H7 (cell line): ENCODE measurements at places on chromosomes 1 and 21. TPM values are rescaled to one million over a fixed set of nuclear protein-coding genes. Genes with fewer than 3 reads are reported as not detected.

GRCh38 chr1:202154766-202155477, 5.5 kb downstream of the PTPN7 start:
- peak; percentile 83 for DNase-seq

GRCh38 chr21:31612894-31613785, 46.4 kb upstream of the SOD1 start:
- DNase-seq: no peak

GRCh38 chr1:170872663-170873062, 62.7 kb upstream of the MROH9 start:
- no peak for DNase-seq

DNA sequence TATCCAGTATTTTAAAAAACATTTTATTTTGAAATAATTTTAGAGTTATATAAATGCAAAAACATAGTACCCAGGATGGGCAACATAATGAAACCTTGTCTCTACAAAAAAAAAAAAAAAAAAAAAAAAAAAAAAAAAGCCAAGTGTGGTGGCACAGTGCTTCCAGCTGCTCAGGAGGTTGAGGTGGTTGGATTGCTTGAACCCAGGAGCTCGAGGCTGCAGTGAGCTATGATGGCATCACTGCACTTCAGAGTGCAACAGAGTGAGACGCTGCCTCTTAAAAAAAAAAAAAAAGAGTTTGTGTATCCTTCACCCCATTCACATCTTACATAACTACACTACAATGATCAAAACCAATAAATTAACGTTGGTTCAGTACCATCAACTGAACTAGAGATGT, 115.6 kb upstream of the KIF26B start:
- DNase-seq: no peak

DNA sequence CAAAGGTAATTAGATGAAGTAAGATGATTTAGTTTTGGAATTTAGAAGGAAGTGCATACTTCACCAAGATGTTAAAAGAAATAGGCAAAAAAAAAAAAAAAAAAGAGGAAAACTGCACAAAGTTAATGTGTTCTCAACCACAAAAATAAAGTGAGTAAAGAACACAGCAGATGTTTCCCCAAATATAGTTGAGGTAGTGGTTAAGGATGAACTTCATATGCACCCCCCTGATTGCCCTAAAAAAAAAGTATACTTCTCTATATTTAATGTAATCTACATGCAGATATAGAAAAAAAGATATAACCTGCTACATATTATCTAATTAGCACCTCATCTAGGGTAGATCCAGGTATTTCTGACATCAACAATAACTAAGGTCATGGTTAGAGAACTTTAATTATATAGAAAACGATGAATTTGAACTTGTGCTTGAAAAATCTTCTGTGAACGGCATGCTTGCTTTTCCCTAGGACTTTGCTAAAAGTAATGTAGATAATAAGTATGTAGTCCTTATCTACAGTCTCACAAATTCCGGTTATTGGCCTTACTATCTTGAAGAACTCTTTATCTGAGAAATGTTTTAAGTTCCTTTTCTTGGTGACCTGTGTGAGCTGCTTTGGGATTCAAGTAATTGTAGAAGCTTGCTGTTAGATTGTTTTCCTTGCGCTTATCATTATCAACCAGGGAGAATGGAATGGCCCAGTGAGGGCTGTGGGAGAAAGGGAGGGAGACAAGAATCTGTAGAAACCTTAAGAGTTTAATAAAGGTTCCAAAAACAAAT, 70.1 kb upstream of the LRRC7 start:
- DNase-seq: no peak

DNA sequence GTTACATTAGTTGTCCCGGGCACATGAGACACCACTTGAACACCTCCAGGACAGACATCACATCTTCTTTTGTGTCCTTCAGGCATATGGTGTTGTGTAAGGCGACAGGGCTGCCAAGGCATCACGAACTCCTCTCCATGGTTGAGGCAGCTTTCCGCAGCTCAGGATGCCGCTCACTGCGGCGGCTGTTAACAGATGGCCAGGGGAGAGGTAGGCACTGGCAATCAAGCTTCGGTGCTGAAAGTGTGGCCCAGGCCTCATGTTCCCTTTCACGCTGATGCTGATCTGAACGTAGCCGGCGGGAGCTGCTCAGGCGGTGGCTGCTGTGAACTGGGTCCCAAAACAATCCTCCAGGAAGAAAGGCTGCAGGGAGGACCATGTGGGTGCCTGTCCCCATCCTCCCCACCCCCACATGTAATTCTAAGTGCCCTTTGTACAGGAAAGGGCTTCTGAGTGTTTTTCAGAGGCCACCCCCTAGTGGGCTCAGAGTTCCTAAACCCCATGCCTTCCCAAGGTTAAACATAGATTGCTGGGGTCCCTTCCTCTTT, 287.1 kb upstream of the AJAP1 start:
- DNase-seq: no peak

DNA sequence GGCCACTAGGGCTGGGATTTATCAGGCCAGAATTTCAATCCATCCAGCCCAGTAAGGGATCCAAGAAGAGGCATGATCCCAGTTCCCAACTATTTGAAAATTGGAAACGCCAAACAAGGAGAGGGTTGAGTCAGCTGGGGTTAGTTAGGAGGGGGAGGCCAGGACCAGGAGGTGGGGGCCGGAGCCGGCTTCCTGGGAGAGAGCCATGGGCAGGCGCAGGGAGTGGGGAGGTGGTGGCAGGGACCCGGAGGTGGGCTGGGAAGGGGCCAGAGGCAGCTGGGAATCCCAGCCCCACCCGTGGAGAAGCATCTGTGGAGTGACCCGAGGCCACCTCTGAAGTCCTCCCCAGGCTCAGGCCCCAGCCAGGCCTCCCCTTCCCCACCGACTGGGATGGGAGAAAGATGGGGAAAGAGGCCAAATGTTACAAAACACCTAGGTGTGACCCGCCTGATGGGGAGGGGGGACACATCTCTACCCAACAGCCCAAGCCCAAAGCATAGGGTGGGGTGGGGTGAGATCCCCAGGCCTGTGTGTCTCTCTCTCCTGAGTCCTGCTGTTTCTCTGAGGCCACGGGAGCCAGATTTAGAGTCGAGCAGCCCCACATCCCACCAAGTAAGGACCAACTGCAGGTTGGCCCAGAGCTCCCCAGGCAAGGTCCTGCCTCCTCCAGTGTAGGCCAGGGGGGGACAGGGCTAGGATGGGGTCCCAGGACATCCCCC, 10.1 kb downstream of the HSPG2 start:
- peak; percentile 57 for DNase-seq

CA14 gene
- total RNA-seq: 75.4 and 87.5 TPM in 2 replicates

MSH4 gene
- total RNA-seq: 0.11 and 0.24 TPM in 2 replicates

GBP7 gene
- total RNA-seq: not detected in 2 replicates

OR2G2 gene
- total RNA-seq: not detected in 2 replicates

FCGR1A gene
- total RNA-seq: not detected in 2 replicates

PEAR1 gene
- total RNA-seq: 1.2 and 1.8 TPM in 2 replicates

CD55 gene
- 15.8 and 30.5 TPM in 2 replicates for total RNA-seq

C8A gene
- not detected in 2 replicates for total RNA-seq

AMY2B gene
- 2.7 and 3.0 TPM in 2 replicates for total RNA-seq
